ENCODE measurements at places on chromosomes 6 and 20. TPM values are rescaled to one million over a fixed set of nuclear protein-coding genes. Genes with fewer than 3 reads are reported as not detected.

- DNase-seq, result no peak
Measured at GRCh38 chr6:127317388-127318128, 25.9 kb downstream of the ECHDC1 start.

DNA sequence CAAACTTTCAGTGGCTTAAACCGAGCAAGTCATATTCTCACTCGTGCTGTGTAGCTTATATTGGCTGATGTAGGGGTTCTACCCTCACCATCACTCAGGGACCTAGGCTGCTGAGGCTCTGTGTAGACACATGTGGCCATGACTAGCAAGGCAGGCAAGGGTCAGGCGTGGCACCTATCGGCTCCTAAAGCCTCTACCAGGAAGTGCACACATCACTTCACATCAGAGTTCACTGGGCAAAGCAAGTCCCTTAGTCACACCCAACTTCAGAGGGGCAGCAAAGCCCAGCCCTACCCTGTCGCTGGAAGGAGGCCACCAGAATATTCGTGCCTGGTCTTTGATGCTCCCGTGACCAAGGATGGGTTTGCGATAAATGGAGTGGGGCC, 42.9 kb downstream of the PPP1R14C start:
- no peak for DNase-seq

- no peak for DNase-seq
Measured at GRCh38 chr6:35296931-35297600, 552 bp upstream of the DEF6 start.

GRCh38 chr6:146364816-146365594, 178.6 kb upstream of the RAB32 start:
- no peak for DNase-seq

- no peak for DNase-seq
Measured at GRCh38 chr6:104632588-104632987, 227.1 kb downstream of the HACE1 start.

GRCh38 chr20:46757754-46758678, 48.6 kb downstream of the SLC2A10 start:
- DNase-seq, result peak; percentile 74

- DNase-seq, result no peak
Measured at GRCh38 chr6:23272536-23272935, 703.2 kb downstream of the HDGFL1 start.

DNA sequence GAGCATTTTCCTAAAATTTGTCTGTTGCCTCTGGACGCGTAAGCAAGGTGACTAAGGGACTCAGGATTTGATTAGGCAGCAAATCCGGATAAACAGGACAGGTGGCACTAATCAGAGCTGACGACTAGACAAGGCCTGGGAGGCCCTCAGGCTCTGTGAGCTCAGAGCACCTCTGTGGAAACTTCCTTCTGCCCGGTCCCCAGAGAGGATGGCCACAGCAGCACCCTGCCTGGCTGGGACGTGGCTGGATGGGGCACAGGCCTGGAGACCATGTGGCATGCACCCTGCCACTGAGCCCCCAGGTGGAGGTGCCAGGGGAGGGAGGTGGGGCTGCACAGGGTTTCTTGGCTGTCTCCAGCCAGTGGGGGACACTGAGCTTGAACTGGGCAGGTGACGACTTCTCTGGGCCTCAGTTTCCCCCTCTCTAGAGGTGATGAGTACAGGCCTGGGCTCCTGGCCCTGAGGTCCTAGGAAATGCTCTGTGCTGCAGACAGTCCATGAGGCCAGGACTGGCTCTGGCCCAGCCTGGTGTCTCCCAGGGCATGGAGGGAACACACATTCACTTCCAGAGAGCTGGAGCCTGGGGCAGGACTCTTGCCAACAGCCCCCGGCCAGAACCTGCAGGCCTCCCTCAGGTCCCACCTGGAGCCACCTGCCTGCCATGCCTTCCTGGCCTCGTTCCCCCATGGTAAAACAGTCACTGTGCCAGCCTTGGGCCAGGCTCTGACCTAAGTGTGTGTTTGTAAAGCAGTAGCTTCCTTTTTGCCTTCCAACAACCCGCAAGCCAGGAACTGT, 39.6 kb upstream of the STX16 start:
- DNase-seq, result no peak

CCN5 gene
- total RNA-seq, result not detected

TMEM244 gene
- not detected for total RNA-seq

OXT gene
- not detected for total RNA-seq

TRDN gene
- not detected for total RNA-seq
